SJCRH30 (cell line): ENCODE measurements at places on chromosomes 13 and 19. TPM values are rescaled to one million over a fixed set of nuclear protein-coding genes. Genes with fewer than 3 reads are reported as not detected.

TMEM147 gene
- 110 TPM in 2 replicates for total RNA-seq

BRME1 gene
- total RNA-seq: 10.0 and 11.7 TPM in 2 replicates

ZNF780B gene
- total RNA-seq: 23.5 and 27.4 TPM in 2 replicates

FUT2 gene
- 0.08 and 0.30 TPM in 2 replicates for total RNA-seq

ZNF91 gene
- total RNA-seq: 49.4 and 55.2 TPM in 2 replicates

GRCh38 chr19:2064788-2065524 is 13.9 kb upstream of the MKNK2 start:
- peak; percentile 42 for DNase-seq

DNA sequence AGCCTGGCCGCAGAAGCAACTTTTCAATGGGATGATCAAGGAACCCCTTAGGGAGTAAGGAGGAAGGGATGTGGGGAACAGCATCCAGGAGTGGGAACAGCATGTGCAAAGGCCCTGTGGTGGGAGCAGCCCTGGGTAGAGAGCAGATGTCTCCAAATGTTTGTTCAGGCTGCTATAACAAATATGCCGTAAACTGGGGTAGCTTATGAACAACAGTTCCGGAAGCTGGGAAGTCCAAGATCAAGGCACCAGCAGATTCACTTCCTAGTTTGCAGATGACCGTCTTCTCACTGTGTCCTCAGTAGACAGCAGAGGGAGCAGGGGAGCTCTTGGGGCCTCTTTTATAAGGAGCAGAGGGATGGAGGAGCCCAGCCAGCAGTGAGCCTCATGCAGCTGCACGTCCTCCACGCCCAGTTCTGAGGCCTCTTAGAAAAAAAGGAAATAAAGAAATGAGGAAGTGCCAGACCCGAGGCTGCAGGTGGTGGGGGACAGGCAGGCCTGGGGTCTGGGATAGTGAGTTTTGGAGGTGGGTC is 4.2 kb upstream of the LRRC25 start:
- peak; percentile 64 for DNase-seq

DNA sequence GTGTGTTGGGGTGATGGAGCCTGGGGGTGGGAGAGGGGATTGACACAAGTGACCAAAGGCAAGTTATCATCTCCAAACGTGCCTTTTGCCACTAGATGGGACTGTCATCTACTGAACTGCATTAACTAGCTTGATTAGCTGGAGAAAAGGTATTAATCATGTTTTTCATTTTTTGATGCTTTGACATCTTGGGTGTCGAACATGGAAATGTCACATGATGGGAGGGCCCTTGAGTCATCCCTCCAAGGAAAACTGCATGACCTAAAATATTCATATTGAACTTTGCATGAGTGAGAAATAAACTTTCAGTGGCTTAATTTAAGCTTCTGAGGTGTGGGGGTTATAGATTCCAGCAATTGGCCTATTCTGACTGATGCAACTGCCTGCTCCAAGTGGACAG is 73.3 kb downstream of the ALOX5AP start:
- no peak for DNase-seq

GRCh38 chr19:34332027-34332760 is 32.8 kb upstream of the GPI start:
- no peak for DNase-seq

- no peak for DNase-seq
Observed at GRCh38 chr13:111370147-111370546, 49.7 kb downstream of the TEX29 start.

GRCh38 chr19:7869910-7870511 is 4.2 kb downstream of the PRR36 start:
- peak; percentile 65 for DNase-seq

DNA sequence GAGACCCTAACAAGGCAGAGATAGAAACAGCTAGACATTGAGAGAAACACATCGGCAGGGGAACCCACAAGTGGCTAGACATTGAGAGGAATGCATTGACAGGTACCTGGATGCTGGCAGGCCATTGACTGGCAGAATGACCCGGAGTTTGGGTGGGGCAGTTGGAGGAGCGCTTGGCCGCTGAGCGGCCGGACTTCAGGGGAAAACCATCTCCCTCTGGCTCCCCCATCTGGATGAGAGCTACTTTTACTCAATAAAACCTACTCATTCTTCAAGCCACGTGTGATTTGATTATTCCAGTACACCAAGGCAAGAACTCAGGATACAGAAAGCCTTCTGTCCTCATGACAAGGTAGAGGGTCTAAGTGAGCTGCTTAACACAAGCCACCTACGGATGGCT is 473.4 kb downstream of the SLITRK5 start:
- peak; percentile 9 for DNase-seq

- no peak for DNase-seq
Observed at GRCh38 chr19:6768236-6768785, 1.1 kb upstream of the SH2D3A start.

- DNase-seq: no peak
Observed at GRCh38 chr13:113401452-113402415, 37.8 kb upstream of the GRTP1 start.

DNA sequence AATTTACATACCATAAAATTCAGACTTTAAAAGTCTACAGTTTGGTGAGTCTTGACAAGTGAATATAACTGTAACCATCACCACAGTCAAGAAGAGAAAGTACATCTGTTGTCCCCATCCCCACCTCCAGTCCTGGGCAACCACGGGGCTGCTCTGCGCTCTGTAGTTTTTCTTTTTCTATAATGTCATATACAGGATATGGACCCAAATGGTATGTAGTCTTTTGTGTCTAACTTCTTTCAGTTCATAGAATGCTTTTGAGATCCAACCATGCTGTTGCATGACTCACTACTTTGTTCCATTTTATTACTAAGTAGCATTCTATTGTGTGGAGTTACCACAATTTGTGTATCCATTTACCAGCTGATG is 103.9 kb downstream of the DOCK9 start:
- no peak for DNase-seq

- DNase-seq: no peak
Observed at GRCh38 chr19:23002690-23003422, at the start of gene ZNF728. Gene ZNF728, minus strand, starts transcription at chr19:23003176. Its CDS starts 146 bp downstream, at chr19:23003030.

DNA sequence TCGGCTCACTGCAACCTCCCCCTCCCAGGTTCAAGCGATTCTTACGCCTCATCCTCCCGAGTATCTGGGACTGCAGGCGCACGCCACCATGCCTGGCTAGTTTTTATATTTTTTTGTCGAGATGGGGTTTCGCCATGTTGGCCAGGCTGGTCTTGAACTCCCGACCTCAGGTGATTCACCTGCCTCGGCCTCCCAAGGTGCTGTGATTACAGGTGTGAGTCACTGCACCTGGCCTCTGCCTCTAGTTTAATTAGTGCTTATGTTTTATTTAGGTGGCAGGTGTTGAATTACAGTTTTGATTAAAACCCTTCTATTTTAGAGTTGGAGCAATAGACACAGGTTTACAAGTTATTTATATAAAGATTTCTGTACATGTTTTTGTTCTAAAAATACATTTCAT is 42.8 kb downstream of the ATP11A start:
- no peak for DNase-seq

DNA sequence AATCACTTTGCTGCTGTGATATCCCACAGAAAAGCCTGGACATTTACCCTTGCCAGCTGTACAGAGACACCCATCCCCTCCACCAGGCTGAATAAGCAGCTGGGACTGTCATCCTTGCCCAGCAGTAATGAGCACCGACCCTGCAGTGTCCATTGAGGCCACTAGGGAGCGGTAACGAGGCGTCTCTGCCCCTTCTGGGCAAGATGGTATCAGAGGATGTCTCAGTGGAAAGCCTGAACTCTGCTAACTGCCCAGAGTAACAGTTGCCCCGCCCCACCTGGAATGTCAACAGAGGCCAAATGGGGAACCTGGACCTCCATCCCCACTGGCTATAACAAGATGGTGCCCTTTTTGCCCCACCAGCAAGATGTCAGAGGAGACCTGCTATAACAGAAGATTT is 22.8 kb upstream of the CEACAM20 start:
- DNase-seq: peak; percentile 73

DNA sequence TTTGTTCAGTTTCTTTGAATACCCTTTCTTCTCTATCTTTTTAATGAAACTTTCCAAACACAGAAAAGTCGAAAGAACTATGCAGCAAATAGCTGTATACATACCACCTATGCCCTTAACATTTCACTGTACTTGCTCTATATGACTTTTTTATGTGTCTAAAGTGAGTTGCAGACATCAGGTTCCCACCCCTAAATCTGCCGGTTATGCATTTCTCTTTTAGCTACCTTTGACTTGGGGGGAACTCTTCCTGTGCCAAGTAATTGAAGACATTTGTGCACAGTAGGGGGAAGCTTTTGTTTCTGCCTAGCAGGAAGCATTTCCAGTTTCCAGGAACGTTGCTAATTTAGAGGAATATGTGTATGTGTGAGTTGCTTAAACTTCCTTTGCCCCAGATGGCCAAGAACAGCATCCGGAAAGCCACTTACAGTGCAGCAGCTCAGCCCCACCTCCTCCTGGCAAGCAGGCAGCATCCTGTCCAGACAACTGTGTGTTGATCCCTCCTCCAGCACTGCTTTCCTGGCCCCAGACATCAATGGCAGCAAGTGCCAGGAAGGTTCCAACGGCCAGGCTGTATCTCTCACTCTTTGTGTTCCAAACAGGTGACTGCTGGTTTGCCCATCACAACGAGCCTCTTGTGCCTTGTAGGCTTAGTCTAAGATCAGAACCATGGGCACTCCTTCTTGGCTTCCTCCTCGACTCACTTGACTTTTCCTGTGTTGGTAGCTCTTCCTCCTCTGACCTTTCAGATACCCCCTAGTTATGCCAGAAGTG is 14.7 kb upstream of the GRAMD1A start:
- DNase-seq: no peak

DNA sequence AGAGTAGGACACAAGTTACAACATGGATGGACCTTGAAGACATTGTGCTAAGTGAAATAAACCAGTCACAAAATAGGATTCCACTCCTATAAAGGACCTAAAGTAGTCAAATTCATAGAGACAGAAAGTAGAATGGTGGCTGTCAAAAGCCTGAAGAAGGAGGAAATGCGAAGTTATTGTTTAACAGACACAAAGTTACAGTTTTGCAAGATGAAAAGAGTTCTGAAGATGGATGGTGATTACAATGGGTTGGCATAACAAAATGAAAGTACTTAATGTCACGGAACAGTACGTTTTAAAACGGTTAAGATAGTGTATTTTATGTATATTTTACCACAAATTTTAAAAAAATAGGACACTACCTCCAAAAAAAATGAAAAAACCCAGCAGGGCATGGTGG is 34.8 kb downstream of the FOXO1 start:
- no peak for DNase-seq

- no peak for DNase-seq
Observed at GRCh38 chr19:14138576-14139265, 2.3 kb upstream of the ASF1B start.

- peak; percentile 48 for DNase-seq
Observed at GRCh38 chr19:10510301-10510802, 6.9 kb downstream of the S1PR5 start.

GRCh38 chr13:33174931-33175330 is 110.6 kb downstream of the STARD13 start:
- no peak for DNase-seq
